Activated naive CD8-positive, alpha-beta T cell treated with anti-CD3 and anti-CD28 coated beads, Interleukin-2, amount 10 ng/mL, durations not matched to agents 7 days and 5 days (primary cell): ENCODE measurements at places on chromosomes 4 and X. TPM values are rescaled to one million over a fixed set of nuclear protein-coding genes. Genes with fewer than 3 reads are reported as not detected.

- H3K27me3 ChIP-seq, result no peaks in the 10 kb centered on the region
- peak overlapping the region; percentile 98 for H3K27ac ChIP-seq
- DNase-seq, result no peak
- H3K36me3 ChIP-seq, result peaks cover 33% of the 10 kb centered on the region
- H3K4me3 ChIP-seq, result peak overlapping the region; percentile 97
Observed at GRCh38 chrX:12972878-12973560, 1.9 kb upstream of the TMSB4X start.

- H3K36me3 ChIP-seq, result no peaks in the 10 kb centered on the region
- H3K4me3 ChIP-seq, result no peak overlapping the region
Observed at GRCh38 chr4:21203416-21203815, 503.2 kb downstream of the PACRGL start.

DNA sequence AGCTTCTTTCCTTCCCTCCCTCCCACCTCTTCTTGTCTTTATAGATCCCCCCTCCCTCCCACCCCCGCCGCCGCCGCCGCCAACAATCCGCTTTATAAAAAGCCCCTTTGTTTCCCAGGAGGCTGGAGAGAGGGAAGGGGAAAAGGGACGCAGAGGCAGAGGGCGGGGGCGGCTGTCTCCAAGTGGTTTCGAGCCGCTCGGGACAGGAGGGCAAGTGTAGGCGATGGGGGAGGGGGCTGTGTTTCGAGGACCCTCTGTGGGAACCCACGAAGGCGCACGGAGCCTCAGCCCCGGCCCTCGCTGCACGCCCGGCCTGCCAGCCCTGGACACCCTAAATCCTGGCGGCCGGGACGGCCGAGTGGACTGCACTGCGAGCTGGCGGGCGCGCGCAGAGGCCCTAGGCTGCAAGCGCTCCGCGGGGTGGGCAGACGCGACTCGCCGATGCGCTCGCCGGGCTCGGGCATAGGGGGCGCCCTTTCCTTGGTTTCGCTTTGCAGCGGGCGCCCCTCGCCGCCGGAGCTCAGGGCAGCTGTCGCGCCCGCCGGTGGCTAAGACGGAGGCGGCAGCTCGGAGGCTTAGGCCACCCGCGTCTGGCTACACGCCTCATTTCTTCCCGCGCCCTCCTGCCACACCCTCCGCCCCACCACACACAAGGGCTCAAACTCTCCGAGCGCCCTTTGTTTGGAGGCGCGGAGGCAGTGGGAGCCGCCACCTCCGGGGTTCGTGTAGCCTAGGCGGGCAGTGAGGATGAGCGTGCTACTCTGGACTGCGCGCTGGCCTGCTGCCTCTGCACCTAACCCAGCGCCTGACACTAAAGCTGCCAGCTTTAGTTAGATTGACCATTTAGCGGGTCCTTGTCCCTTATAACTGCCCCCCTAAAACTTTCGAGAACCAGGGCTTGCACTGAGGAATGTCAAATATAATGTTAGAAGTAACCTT lies 2.2 kb downstream of the MAMLD1 start:
- H3K27me3 ChIP-seq, result peaks cover 24% of the 10 kb centered on the region
- peaks cover 18% of the 10 kb centered on the region for H3K4me1 ChIP-seq
- H3K4me3 ChIP-seq, result peak overlapping the region; percentile 83

GRCh38 chrX:10984213-10984612 lies 126.9 kb upstream of the HCCS start:
- H3K27me3 ChIP-seq, result no peaks in the 10 kb centered on the region
- H3K27ac ChIP-seq, result no peak overlapping the region
- H3K4me1 ChIP-seq, result no peaks in the 10 kb centered on the region
- no peak overlapping the region for H3K4me3 ChIP-seq
- no peaks in the 10 kb centered on the region for H3K36me3 ChIP-seq

- no peak overlapping the region for H3K27ac ChIP-seq
- DNase-seq, result no peak
- no peak overlapping the region for H3K4me3 ChIP-seq
- H3K27me3 ChIP-seq, result no peaks in the 10 kb centered on the region
- peaks cover 2% of the 10 kb centered on the region for H3K4me1 ChIP-seq
Observed at GRCh38 chrX:107725761-107726555, 49.6 kb downstream of the TSC22D3 start.

DNA sequence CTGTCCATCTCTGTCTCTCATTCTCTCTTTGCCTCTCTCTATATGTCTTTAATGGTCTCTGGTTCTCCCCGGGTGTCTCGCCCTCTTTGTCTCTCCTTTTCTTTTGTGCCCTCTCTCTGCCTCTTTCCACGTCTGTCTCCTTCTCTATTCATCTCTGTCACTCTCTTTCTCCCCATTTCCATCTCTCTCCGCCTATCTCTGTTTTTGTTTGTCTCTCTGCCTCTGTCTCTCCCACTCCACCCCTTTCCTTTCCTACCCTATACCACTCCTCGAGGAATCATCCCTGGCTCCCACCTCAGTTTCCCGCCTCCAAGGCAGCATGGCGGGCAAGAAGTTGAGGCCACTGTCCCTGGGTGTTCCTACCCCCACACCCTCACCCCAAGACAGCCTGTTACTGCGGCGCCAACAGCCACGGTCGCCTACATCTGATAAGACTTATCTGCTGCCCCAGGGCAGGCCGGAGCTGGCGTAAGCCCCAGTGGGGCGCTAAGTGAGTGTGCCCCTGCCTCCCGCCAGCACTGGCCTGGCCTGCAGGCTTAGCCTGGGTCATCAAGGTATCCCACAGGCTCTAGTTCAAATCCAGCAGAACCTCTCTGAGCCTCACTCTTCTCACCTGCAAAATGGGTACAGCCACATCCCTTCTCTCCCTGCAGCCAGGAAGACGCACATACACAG lies 713 bp upstream of the GATA1 start:
- H3K27me3 ChIP-seq, result peaks cover 8% of the 10 kb centered on the region
- DNase-seq, result no peak
- peaks cover 20% of the 10 kb centered on the region for H3K4me1 ChIP-seq
- no peaks in the 10 kb centered on the region for H3K36me3 ChIP-seq
- H3K27ac ChIP-seq, result no peak overlapping the region

DNA sequence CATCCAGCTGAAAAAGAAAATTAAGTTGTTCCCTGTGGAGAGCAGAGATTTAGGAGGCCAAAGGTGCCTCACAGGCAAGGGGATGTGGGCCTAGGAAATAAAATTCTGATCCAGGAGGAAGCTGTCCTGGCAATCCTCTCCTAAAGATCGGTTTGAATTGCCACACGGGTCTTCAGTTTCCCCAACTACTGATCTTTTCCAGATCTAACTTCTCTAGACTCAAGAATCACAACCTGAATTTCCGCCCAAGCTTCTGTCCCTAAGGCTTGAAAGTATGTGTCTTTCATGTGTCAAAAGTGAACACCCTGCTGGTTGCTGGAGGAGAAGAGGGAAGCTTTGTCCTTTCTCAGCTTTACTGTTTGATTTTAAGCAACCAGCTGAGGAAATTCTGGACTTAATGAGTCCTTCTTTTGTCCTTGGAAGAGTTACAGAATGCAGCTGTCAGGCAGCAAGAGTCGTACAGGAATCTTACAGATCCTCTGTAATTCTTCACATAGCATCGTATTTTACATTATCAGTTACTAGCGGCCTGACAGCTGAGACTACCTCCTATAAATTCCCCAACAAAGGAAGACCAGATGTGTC lies 93.8 kb downstream of the INPP4B start:
- H3K4me3 ChIP-seq, result no peak overlapping the region
- DNase-seq, result no peak
- H3K4me1 ChIP-seq, result no peaks in the 10 kb centered on the region
- H3K27me3 ChIP-seq, result no peaks in the 10 kb centered on the region

GRCh38 chr4:80790152-80790551 lies 240.4 kb upstream of the BMP3 start:
- no peak overlapping the region for H3K27ac ChIP-seq
- no peak overlapping the region for H3K4me3 ChIP-seq
- H3K4me1 ChIP-seq, result peaks cover 9% of the 10 kb centered on the region
- no peak for DNase-seq
- no peaks in the 10 kb centered on the region for H3K27me3 ChIP-seq
- H3K36me3 ChIP-seq, result no peaks in the 10 kb centered on the region

DNA sequence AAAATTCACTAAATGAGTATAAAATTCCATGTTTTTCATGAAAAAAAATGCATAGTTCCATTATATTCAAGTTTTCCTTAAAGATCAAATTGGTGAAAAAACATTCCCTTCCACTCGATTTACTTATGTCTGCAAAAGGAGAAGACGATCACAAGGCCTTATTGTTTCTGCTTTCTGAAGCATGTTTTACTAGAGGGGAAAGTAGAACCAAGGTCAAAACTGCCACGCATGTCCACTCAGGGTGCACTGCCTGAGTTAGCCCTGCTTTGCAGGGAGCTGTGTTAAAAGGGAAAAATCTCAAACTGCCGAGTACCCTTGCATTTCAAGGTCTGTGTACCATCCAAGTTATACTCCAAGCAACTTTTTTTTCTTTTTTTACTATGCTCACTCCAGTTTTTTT lies 57.2 kb downstream of the TRAPPC11 start:
- peaks cover 9% of the 10 kb centered on the region for H3K27me3 ChIP-seq
- no peak overlapping the region for H3K4me3 ChIP-seq
- peaks cover 4% of the 10 kb centered on the region for H3K36me3 ChIP-seq
- peaks cover 1% of the 10 kb centered on the region for H3K4me1 ChIP-seq
- no peak for DNase-seq

Gene TENT5D
- total RNA-seq, result not detected

Gene FAM184B
- not detected for total RNA-seq

Gene KLB
- not detected for total RNA-seq

Gene SPANXN4
- not detected for total RNA-seq

Gene CCNA2
- total RNA-seq, result 86.4 TPM
